ENCODE measurements at places on chromosomes 2 and 18.
A peak's percentile ranks its signal among the peaks of the same experiment; 100 is the strongest.

GRCh38 chr2:61814539-61815160 lies 39.2 kb downstream of the FAM161A start:
- DNase-seq = no peak

DNA sequence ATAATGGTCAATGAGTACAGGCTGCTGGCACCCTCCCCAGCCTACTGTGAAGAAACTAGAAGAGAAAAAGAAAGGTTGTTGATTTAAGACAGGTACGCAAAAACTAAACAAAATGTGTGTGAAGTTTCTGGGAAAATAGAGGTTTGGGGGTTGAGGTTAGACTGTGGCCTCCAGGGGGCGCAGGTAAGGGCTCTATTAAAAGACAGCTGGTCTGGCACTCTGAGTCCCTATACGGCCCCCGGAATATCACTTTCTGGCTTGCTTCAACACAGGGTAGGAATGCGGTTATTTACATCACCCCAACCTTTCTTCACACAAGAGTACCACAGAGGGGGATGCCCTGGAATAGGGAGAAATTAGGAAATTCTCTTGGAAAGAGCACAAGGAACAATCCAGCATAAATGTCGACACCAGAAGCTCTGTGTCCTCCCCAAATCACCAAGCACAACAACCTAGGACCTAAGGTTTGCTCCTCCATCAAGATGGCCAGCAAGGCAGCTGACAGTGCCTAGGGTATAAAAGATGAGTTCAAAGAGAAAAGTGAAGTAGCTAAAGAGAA lies 480.8 kb upstream of the KLHL29 start:
- peak; percentile 4 for DNase-seq

GRCh38 chr2:46387886-46388515 lies 90.8 kb downstream of the EPAS1 start:
- no peak for DNase-seq

- DNase-seq = no peak
Observed at GRCh38 chr18:24611075-24611474, 150.6 kb downstream of the HRH4 start.

GRCh38 chr2:241149675-241149924 lies 328 bp upstream of the PASK start:
- DNase-seq = no peak

DNA sequence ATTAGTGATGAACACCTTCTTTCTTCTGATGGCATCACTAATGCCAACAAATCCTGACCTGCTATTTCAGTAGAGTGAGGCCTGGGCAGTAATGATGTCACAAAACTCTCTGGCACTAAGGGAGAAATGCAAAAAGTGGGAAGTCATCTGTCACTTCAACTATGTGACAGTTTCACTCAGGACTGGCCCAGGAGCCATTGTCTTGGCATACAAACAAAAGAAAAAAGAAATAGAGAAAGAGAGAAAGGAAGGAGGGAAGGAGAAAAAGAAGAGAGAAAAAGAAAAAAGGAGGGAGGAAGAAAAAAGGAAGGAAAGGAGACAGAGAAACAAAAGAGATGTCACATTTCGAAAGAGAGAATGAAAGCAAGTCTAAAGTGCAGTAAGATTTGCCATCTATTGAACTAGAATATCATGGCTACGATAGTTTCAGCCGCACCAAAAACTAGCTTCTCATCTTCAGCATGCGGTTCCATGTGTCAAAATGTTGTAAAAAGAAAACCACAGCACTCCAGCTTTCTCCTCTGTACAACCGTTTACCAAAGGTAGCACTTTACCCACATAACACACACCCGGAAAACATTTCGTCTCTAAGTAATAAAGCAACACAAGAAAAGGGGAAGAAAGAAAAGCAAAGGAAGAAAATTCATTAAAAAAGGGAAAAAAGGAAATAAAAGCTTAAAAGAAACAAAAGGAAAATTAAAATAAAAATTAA lies 50.1 kb downstream of the CD226 start:
- peak; percentile 86 for DNase-seq

DNA sequence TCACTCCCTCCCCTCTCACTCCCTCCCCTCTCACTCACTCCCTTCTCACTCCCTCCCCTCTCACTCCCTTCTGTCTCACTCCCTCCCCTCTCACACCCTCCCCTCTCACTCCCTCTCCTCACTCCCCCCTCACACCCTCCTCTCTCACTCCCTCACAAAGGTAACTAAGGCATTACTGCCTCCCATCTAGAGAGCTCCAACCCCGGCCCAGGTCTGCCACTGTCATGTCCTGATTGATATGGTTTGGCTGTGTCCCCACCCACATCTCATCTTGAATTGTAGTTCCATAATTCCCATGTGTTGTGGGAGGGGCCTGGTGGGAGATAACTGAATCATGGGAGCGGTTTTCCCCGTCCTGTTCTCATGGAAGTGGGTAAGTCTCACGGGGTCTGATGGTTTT lies 359.9 kb upstream of the MYT1L start:
- DNase-seq = no peak

DNA sequence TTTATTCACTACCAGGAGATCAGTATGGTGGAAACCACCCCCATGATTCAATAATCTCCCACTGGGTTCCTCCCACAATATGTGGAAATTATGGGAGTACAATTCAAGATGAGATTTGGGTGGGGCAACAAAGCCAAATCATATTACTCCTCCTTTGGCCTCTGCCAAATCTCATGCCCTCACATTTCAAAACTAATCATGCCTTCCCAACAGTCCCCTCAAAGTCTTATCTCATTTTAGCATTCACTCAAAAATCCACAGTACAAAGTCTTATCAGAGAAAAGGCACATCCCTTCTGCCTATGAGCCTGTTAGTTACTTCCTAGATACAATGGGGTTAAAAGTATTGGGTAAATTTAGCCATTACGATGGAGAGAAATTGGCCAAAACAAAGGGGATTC lies 989.5 kb upstream of the CNTNAP5 start:
- no peak for DNase-seq

GRCh38 chr2:158796652-158797051 lies 1.5 kb downstream of the DAPL1 start:
- DNase-seq = no peak

GRCh38 chr2:105732955-105733607 lies 11.6 kb upstream of the NCK2 start:
- DNase-seq = no peak

GRCh38 chr18:22558945-22559385 lies 141.2 kb upstream of the CTAGE1 start:
- DNase-seq = no peak

DNA sequence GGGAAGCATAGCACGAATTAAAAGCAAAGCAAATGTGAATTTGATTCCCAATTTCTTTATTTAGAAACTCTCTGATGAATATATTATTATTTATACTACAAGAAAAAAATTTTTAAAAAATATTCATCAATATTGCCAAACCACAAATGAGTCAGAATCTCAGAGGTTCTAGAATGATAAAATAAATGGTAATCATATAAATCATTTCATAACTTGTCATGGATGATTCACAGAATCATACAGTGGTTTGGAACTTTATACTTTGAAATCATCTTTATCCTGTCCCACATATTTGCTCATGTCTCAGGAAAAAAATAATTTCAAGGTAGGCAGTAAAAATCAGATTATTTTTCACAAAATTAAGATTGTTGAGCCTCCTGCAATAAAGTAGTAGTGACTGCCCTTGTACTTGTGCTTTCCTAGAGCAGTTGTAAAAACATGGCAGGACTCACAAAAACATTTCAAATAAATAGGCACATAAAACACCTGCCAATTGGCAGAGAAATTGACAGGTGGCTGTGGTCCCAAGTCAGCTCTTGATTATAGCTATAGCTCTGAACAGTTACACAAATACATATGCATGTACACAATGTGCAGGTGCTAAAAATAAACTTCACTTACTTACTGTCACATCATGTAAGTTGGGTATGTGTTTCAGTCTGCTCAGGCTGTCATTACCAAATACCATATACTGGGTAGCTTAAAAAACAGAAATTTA lies 273.9 kb upstream of the SESTD1 start:
- DNase-seq = no peak

DNA sequence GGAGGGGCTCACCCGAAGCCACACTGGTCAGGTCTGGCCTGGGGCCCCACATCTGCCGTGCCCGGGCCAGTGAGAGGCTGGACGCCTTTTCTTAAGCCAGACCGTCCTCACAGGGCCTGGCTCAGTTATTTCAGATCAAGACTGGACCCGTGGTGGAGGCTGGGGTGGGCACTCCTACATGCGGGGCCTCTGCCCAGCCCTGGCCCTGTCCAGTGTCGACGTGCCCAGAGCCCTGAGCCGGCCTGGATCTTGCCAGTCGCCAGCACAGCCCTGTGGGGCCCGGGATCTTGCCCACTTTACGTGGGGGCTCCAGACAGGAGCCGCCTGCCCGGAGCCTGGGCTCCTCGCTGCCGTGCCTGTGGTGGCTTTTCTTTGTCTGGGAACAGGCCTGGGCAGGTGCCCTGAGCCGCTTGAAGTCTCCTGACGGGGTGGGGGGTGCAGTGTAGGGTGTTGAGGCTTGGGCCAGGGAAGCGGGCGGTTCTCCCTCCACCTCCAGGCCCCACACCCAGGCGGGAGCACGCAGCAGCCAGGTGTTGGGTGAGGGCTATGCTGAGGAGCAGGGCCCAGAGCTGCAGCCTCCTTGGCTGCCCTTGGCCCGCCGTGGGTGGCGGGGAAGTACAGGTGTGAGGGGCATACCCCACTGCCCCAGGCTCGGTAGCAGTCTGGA lies 6.0 kb downstream of the GPC1 start:
- no peak for DNase-seq

DNA sequence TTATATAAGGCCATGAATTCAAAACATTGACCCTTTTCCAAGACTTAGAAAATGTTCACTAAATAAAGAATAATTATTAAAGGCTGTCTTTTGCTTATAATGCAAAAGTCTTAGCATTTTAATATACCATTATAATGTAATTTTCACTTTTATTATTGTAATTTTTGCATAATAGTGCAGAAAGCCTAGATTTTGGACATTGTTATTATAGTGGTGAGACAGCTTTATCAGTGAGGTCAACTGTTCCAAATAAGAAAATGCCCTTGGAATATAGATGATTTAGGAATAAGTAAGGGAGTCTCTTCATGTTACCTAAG lies 56.6 kb downstream of the ATIC start:
- no peak for DNase-seq

- no peak for DNase-seq
Observed at GRCh38 chr18:37440206-37440605, 125.4 kb downstream of the CELF4 start.

DNA sequence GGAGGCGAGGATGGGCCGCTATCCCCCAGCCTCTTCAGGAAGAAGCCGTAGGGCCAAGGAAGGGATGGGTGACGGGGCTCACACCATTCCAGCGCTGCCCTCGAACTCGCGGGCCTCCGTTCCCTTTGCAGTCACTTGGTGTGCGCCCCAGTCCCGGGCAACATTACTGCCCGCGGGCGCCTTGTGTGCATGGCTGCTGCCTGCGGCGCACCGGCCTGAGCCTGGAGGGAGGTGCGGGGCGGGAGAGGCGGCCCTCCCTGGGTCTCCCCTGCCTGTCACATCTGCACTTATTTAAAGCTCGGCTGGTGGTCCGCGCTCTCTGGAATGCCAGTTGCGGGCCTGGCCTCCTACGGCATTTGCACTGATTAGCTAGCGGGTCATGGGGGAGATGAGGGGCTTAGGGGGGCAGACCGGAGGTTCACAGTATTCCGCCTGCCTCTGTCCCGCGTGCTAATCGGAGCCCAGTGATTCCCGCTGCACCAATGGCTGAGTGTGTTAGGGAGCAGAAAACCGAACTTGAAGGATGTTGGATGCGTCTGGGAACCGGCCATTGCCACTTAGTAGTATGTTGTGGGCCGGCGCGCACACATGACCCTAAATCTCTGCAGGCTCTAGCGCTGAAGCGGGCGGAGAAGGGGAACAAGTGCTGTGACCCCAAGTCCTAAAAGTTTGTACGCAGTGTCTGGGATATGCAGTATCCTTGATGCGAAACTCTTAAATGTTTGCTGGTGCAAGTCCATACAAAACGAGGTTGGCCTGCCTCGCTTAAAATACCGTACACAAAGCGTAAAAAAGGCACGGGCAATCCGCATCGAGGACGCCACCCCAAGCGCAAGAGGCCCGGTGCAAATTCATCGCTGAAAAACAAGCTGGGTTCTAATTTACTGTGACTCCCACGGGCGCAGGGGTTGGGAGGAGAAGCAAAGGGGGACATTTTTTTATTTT lies 161.2 kb upstream of the SIX2 start:
- no peak for DNase-seq

DNA sequence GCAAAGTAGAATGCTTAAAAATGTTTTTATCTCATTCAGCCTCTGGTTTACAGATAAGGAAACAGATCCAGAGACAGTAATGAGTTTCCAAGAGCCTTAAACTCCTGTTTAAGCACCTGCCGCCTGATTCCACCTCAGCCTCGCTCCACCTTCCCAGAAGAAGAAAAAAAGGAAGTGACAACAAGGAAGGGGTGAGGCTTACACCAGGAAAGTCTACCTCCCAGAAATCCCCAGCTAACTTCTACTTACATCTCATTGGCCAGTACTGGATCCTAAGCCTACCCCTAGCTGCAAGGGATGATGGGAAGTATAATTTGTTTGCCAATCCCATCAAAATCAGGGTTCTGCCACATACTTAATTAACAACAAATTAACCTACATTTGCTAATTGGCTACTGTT lies 15.3 kb upstream of the ARID5A start:
- no peak for DNase-seq

DNA sequence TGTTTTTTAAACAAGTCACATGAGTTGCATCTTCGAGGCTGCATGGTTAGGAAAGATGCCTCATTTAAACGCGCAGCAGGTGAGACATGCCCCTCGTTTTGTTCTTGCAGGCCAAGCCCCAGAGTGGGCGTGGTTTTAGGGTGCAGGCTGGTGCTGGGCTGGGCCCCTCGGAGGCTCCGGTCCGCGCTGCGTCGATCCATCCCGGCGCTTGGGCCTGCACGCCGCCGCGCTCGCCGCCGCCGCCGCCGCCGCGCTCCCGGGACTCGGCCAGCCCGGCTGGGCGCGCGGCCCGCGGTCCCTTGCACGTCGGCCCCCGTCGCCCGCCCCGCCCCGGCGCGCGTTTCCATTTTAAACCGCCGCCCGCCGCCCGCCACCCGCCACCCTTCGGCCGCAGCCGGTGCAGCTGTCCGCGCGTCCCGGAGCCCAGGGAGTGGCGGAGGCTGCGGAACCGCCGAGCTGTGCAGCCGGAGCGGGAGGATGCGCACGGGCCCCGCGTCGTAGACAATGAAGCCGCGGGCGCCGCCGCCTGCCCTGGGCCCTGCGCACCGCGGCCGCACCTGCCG lies 175.5 kb downstream of the AGAP1 start:
- DNase-seq = peak; percentile 34

- peak; percentile 34 for DNase-seq
Observed at GRCh38 chr2:43024515-43025011, 201.8 kb downstream of the ZFP36L2 start.

DNA sequence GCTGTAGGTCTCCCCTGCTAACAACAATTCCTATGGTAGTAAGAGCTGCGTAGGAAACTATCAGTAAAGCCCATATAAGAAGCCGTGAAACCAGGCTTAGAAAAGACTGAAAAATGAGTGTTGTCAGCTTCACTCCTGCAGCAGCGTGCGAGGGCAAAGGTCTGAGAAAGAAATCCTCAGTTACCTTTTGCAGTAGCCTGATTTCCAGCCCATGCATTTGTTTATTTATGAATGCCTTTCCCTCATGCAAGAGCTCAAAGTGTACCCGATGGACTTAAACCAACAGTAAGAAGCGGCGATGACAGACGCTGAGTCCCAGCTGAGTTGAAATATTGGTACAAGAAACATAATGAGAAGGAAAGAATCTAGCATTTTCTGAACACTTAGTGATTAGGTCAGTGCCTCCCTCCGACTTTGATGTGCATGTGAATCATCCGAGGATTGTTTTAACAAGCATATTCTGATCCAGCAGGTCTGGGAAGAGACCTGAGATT lies 15.0 kb upstream of the POLI start:
- DNase-seq = no peak

GRCh38 chr2:199543606-199544172 lies 86.0 kb upstream of the SATB2 start:
- DNase-seq = no peak
